ENCODE measurements at places on chromosomes 3 and 15.

GRCh38 chr3:69339760-69340159, 46.1 kb downstream of the FRMD4B start:
- no peak for DNase-seq

- DNase-seq, result no peak
Observed at GRCh38 chr3:189122526-189123205, 49.1 kb upstream of the TPRG1 start.

- no peak for DNase-seq
Observed at GRCh38 chr3:11899826-11900225, 53.1 kb upstream of the TAMM41 start.

DNA sequence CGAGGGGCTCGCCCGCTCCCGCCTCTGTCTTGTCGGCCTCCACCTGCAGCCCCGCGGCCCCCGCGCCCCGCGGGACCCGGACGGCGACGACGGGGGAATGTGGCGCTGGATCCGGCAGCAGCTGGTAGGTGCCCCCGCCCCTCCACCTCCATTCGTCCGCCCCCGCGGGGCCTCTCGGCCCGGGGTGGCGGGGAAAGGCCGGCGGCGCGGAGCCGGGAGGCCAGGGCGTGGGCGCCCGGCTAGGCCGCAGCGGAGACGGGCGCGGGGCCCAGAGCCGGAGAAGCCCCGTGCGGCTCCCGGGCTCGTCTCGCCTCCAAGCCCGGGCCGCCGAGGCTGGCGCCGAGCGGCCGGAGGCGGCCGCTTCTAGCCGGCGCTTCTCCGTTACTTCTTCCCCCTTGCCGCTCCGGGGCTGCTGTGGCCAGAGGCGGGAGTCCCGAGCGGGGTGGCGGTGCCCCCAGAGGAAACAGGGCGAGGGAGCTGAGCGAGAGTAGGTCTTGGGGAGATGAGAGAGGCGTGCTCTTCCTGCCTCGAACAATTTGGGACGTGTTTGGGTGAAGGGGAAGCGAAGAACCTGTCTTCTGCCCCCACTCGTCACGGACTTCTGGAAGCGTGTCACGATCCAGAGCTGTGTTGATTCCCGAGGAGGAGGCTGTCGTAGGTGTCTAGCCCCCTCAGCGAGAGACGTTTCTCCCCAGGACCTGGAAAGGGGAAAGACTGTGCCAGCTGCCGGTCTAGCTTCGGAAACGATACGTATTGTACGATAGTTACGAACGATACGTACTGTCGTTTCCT, 555 bp downstream of the ATP11B start:
- DNase-seq, result peak; percentile 33

DNA sequence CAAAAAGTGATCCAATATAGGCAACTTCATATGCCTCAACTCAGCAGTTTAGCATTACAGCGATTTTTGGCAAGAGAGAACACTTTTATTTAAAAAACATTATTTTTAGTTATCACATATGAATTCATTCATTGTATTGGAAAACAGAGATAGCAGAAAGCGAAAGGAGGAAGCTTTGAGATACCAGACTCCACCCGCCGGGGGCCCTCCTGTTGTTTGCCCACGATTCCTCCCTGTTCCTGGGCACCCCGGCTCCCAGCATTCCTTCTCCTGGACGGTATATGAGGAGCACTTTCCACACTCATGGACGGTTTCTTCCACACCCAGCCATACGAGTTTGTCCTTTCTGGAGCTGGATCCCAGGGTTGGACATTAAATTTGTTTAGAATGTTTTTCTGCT, 18.2 kb downstream of the APBA2 start:
- no peak for DNase-seq

GRCh38 chr3:71152039-71152891, 431.3 kb downstream of the FOXP1 start:
- no peak for DNase-seq

DNA sequence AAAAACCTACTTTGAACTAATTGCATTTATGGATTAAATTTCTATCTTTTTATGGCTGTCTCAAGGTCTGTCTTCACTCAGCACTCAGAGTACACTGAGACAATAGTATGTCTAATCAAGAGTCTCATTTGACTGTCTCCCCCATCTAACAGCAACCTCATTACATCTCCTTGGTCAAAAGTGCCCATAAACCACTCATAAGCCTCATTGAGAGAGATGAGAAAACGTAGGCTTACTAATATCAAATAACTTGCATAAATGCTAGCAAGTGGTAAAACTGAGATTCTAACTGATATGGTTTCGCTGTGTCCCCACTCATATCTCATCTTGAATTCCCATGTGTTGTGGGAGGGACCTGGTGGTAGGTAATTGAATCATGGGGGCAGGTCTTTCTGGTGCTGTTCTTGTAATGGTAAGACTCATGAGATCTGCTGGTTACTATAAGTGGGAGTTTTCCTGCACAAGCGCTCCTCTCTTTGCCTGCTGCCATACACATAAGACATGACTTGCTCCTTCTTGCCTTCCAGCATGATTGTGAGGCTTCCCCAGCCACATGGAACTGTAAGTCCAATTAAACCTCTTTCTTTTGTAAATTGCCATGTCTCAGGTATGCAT, 113.9 kb downstream of the TFDP2 start:
- no peak for DNase-seq

DNA sequence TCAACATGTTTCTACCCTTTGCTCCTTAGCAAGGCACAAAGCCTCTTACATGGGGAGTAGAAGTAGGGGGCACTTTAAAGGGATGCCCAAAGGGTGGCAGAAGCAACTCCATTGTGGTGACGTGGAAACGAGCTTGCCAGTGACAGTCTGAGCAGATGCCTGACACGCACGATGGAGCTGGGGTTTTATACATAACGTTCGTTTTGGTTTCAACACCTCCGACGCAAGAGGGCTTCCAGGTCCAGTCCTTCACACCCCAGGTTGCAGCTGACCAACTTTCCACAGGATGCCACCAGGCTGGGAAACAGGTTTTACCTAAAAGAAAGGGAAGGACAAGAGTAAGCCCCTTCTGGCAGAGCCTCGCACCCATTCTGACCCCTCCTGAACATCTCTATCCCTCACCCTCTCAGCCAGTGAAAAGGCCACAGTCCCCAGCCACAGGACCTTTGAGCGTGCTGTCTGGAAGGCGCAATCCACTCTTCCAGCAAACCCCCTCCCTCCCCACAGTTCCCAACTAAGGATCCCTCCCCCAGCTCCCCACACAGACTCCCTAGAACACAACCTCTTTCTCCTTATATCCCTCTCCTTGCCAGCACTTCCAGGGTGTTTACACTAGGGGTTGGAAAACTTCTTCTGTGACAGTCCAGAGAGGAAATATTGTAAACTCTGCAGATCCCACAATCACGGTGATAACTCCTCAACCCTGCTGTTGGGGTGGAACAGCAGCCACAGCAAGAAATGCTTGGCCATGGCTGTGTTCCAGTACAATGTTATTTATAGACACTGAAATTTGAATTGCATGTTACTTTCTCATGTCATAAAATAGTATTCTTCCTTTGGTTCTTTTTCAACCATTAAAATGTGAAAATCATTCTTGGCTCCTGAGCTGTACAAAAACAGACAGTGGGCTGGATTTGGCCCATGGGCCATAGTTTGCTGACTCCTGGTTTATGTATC, 36.2 kb downstream of the FAM174B start:
- peak; percentile 84 for DNase-seq

DNA sequence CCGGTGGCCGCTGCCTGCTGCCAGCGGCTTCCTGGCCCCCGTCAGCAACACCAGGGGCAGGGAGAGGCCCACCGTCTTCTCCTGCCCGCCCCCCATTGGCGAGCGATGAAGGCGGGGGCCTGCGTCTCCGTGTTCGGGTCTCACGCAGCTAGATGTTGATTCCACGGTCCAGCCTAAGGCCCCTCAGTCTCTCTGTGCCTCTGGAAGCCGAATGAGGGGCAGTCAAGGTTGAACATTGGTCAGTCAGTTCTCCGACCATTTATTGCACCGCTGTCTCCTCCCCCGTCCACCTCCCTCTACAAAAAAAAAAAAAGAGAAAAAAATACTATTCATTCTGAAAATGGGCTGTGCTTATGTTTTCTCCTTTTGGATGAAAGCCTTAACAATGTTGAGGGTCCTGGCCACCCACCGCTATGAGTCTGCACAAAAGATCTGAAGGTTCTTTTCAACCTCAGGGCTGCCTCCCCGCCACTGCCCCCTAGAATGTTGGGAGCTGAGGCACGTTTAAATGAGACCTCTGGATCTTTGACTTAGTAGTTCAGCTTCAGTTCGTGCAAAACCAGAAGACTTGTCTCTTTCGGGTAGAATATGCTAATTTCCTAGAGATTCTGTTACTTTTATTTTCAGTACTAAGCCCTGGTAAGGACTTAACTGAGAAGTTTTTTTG, 736 bp downstream of the IREB2 start:
- peak; percentile 31 for DNase-seq

- DNase-seq, result peak; percentile 48
Observed at GRCh38 chr3:51389423-51390183, 1.5 kb upstream of the RBM15B start.

GRCh38 chr3:114758831-114759699, 388.0 kb downstream of the ZBTB20 start:
- DNase-seq, result peak; percentile 64

GRCh38 chr3:126751611-126752302, 47.7 kb downstream of the CHCHD6 start:
- DNase-seq, result no peak

- DNase-seq, result no peak
Observed at GRCh38 chr15:76951220-76951619, 19.7 kb downstream of the RCN2 start.

- DNase-seq, result no peak
Observed at GRCh38 chr3:133921592-133921991, 25.9 kb upstream of the RAB6B start.

- DNase-seq, result no peak
Observed at GRCh38 chr3:20111836-20112235, 71.6 kb downstream of the KAT2B start.

DNA sequence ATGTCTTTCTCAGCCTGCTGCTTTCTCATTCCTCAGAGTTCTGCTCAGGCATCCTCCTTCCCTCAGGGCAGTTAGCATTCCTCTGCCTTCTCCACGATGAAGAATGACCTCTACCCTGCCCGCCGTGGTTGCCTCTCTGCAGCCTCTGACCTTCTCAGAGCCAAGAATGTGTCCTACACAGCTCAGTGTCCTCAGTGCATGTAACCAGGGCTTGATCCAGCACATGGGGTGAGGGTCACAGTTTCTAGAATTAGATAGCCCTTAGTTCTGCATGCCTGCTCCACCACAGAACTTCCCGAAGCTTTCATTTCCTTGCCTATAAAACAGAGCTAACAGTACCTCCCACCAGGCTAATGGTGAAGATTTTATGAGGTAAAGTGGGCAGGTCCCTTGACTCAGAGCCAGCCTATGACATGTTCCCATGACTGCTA, 182.1 kb downstream of the CLSTN2 start:
- DNase-seq, result no peak

GRCh38 chr3:78867409-78868372, 900.1 kb downstream of the ROBO1 start:
- peak; percentile 83 for DNase-seq

GRCh38 chr3:39748002-39748401, 61.4 kb upstream of the MYRIP start:
- no peak for DNase-seq

DNA sequence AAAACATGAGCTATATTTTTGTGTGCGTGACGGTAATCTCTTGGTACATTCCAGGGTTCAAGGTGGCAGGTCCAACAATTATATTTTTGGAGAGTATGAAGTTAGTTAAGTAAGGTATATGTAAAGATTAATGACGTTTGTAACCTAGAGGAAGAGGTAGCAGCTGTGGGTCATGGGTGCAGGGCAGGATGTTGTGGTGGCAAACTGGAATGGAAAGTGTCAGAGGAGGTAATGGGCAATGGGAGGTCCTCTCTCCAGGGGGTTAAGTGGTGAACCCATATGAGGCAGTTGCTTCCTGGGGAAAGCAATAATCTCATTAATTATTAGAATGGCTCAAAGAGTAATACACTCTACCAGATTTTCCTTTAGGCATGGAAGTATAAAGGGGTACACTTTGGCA, 1.0 kb upstream of the CD200R1L start:
- no peak for DNase-seq

DNA sequence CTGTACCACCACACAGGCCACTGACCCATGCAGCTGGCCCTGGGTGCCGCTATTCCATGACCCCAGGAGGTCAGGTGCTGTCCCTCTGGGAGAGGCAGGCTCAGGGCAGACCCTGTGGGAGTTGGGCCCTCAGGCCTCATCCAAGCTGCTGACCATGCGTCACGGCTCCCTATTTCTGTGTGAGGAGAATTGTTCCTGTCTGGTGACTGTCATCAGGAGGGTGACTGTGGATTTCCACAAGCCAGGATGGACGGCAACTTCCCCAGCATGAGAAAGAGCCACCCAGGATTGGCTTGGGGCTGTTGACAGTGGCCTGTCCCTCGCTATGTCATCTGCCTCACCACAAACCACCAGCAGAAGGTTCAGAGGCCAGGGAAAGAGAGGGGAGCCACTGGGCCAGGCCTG, 41.4 kb downstream of the ZDHHC19 start:
- no peak for DNase-seq

DNA sequence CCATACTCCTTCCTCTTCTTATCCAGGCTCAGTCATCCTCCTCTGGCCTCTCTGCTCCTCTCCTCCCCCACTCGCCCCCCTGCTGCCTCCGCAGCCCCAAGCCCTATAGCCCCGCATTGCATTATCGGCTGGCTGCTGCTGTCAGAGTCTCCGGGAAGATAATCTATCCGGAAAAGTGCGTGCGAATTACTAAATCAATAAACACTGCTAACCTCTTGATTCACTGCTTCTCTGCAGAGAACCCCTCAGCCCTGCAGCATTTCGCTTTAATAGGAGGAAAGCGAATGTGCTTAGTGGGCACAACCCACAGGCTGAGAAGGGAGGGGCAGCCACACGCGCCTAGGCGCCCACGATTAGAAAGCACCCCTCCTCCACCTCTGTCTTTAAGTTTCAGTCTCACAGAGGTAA, 167.6 kb downstream of the ABHD5 start:
- no peak for DNase-seq

DNA sequence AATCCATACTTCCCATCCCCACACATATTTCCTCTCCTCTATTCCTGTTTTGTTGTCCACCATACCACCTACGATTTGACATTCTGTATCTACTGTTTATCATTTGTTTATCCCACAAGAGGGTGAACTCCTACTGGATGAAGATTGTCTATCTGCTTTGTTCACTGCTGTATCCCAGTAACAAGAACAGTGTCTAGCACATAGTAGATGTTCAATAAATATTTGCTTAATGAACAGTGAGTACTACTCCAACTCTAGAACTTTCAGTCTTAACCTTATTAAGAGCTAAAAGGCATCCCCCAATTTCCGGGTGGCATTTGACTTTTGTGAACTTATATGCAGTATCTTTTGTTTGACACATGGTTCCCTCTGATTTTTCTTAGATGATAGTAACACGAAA, 1.3 kb downstream of the PYGO1 start:
- DNase-seq, result no peak

GRCh38 chr3:161203485-161204098, 17.5 kb upstream of the NMD3 start:
- DNase-seq, result no peak

GRCh38 chr3:143736205-143736997, 111.9 kb downstream of the SLC9A9 start:
- DNase-seq, result peak; percentile 43

Measured in fibroblast of skin of abdomen (primary cell).